Stimulated activated CD8-positive, alpha-beta memory T cell treated with anti-CD3 and anti-CD28 coated beads, Interleukin-2, amount 100 ng/mL, for 1 hour (primary cell): ENCODE measurements at places on chromosomes 12 and 14.

- no peak for DNase-seq
Observed at GRCh38 chr14:60510951-60511599, 2.1 kb downstream of the SIX6 start.

GRCh38 chr14:34190717-34191116, 239.8 kb upstream of the EGLN3 start:
- no peak for DNase-seq

DNA sequence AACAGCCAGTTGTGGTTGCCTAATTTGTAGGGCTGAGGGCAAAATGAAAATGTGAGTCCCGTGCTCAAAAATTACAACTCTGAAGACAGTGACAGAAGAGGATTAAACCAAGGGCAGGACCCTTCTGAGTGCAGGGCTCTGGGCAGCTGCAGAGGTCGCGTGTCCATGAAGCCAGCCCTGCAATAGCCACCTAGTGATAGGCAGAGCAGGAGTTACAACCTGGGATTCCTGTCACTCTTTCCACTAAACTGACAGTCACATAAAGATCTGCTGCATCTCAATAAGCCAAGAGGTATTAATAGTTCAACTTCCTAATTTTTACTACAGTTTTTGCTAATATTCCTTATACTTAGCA, 94.1 kb downstream of the SLC2A13 start:
- no peak for DNase-seq

DNA sequence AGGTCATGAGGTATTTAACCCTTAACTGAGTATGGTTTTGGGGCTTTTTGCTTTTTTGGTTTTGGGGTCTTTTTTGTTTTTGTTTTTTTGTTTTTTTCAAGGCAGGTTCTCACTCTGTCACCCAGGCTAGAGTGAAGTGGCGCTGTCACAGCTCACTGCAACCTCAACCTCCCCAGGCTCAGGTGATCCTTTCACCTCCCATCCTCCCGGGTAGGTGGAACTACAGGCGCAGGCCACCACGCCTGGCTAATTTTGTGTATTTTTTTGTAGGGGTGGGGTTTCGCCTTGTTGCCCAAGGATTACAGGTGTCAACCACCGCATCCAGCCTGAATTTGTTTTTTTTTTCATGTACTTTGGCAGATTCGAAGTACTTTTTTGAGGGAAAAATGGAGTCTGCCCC, 19.9 kb downstream of the RAP1B start:
- DNase-seq: no peak

DNA sequence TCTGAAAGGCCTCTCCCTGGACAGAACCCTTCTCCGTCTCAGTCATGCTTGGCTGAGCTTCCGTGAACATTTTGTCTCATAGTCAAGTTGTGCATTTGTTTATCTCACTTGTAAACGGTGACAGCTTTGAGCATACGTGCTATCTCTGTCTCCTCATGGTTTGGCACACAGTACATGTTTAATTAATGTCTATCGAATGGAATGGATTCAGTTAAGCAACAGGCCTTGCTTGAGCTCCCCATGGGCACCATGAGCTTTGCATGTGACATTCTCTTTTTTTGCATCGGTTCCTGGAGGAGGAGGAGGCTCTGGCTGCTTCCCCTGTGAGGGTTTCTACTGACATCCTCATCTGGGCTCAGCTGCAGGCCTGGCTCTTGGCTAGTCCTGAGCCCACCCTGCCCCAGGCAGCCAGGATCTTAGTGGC, 80.0 kb downstream of the PRIMA1 start:
- DNase-seq: no peak

DNA sequence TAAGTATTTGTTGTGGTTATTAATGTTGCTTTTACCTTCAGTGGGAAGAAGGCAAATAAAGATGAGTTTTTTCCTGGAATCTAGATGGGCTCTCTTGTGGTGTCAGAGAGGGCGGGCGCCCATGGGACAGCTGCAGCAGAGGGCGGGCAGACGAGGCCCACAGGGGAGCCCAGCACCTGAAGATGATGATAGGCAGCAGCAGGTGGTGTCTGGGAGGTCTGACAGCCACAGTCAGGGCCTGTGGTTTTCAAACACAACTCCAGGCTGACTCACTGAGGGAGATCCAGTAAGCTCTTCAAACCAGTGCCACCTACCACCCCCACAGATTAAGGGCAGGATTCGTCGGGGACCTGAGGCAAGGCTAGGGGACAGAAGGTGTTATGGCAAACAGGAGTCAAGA, 42.8 kb downstream of the NKX2-1 start:
- no peak for DNase-seq

- no peak for DNase-seq
Observed at GRCh38 chr12:120546050-120546386, 11.9 kb downstream of the RNF10 start.

GRCh38 chr14:61661471-61662400, 33.6 kb upstream of the HIF1A start:
- no peak for DNase-seq

- no peak for DNase-seq
Observed at GRCh38 chr12:42987216-42987650, 397.7 kb upstream of the PRICKLE1 start.

DNA sequence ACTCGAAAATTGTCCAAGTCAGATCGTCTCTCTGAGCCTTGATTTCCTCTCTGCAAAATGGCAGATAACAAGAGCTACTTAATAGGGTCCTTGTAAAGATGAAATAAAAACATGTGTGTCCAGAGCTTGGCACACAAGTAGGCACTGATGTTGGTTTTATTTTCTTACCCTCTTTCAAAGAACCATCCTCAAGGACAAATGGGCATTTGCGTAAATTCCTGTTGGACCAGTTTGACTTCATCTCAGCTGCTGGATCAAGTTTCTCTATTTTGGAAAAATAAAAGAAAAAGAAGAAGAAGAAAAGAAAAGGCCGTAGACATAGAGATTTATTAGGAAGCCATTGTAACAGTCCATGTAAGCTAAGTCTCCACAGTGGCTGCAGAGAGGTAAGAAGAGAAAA, 47.2 kb downstream of the MAP1LC3B2 start:
- DNase-seq: no peak

GRCh38 chr14:55350461-55350860, 61.2 kb downstream of the ATG14 start:
- DNase-seq: no peak

- DNase-seq: no peak
Observed at GRCh38 chr12:99959549-99960170, 25.1 kb downstream of the ANKS1B start.

- DNase-seq: no peak
Observed at GRCh38 chr12:108394196-108394595, 55.1 kb upstream of the CMKLR1 start.

GRCh38 chr14:40222996-40223395, 790.8 kb upstream of the FBXO33 start:
- no peak for DNase-seq

- no peak for DNase-seq
Observed at GRCh38 chr12:108400481-108400880, 61.4 kb upstream of the CMKLR1 start.

DNA sequence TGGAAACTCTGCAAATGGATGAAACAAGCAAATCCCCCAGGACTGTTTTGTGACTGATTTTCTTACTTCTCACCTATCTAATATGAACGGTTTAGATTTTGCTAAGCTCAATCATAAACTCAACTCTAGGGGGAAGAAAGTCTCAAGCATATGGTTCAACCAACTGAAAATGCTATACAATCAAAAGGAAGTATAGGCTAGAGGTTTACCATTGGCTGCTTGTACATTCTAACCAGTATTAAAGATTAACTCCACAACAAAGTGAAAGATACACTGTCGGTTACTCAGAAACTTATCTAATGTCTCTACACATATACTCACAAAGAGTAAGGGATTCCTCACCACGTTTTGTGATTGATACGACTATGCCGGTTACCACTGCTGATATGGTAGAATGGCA, 281.8 kb upstream of the SOX5 start:
- DNase-seq: no peak

- no peak for DNase-seq
Observed at GRCh38 chr12:47234576-47235141, 154.9 kb upstream of the AMIGO2 start.

- DNase-seq: no peak
Observed at GRCh38 chr12:60052483-60052882, 456.7 kb downstream of the SLC16A7 start.

DNA sequence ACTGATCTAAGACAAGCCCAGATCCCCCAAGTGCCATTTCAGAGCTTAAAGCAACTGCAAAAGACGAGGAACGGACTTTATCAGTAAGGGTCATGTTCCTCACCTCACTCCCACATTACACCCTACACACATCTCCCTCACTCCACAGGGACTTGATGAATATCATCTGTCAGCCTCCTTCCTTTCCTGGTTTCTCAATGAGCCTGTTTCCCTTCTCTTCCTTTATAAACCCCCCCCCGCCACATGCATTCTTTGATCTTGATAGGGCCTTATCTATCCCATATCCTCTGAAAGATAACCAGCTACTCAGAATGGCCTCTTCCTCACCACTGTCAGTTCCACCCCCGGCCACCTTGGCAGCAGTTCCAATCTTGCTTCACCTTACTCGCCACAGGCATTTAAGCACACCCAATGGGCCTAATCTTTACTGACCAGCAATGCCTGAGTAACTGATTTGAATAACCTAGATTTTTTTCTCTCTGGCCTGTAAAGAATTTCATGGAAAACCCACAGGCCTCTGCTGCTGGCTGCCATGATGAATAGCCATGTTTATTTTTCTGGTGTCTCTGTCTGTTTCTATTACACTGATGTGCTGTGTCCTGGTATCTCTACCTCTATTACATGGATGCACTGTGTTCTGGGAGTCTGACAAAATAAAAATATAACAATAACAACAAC, 138.7 kb downstream of the PHLDA1 start:
- DNase-seq: no peak

DNA sequence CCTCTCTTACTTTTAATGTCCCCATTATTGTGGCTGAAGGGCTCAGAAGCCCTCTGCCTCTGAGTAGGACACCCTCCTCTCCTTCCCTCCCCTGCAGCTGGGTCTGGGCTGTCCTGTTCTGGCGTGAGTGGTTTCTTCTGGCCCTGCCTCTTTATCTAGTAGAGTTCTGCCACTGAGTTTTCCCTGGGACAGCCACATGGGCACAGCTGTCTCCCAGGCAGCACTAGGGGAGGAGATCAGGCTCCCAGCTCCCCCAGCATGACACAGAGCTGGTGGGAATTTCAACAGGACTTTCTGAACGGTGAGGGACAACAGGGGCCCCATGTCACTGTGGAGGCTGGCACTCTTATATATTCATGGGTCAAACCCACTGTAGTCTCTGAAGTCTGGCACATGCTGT, 21.4 kb downstream of the TMEM132C start:
- DNase-seq: no peak

GRCh38 chr12:31265722-31266121, 60.2 kb downstream of the SINHCAF start:
- no peak for DNase-seq

- no peak for DNase-seq
Observed at GRCh38 chr12:74899031-74899829, 310.4 kb downstream of the KCNC2 start.

DNA sequence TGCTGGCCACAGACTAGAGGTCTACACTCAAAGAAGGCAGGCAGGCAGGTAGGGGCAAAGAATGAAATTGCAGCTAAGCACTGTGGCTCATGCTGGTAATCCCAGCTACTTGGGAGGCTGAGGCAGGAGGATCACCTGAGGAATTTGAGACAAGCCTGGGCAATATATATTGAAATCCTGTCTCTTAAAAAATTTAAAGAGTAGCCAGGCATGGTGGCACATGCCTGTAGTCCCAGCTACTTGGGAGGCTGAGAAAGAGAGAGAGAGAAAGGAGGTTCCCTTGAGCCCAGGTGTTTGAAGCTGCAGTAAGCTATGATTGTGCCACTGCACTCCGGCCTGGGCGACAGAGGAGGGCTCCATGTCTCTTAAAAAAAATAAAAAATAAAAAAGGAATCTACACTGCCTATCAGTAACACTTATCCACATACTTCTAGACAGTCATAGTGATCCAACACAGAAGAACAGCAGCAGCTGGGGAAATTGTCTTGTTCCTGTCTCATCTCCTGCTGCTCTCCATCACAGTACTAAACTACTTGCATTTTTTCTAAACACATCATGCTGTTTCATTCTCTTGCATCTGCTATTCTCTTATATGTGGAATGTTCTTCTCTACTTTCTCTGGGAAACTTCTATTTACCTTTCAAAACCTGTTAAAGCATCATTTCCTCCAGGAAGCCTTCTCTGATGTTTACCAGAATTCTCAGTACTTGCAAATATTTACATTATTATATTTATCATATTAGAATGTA, 57.2 kb downstream of the ATF7 start:
- DNase-seq: no peak

DNA sequence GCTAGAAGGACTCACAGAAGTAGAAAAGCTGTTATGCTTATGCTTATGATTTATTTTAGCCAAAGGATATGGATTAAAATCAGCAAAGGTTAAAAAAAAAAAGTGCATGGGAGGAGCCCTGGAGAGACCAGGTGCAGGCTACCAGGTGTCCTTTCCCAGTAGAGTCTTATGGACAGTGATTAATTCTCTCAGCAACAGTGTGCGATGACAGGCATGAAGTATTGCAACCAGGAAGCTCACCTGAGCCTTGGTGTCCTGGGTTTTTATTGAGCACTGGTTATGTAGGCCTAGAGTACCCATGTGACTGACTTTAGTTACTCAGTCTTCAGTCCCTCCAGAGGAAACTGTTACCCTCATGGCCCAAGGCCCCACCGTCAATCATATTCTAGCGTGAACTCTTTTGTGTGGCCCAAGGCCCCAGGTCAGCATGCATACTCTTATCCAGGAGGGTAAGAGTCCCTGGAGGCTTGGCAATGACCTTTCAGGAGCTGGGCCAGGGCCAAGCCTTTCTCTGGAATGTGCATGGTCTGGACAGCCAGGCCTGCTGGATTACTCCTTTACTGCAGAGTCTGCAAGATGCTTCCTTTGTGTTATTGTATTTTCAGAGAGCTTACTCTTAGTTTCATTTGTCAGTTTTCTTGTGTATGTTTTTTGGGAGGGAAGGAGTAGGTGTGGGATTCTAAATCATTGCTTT, 69.6 kb upstream of the RD3L start:
- DNase-seq: no peak

GRCh38 chr14:55805250-55805649, 225.2 kb downstream of the KTN1 start:
- no peak for DNase-seq
